ENCODE measurements at places on chromosomes 2 and 18. TPM values are rescaled to one million over a fixed set of nuclear protein-coding genes. Genes with fewer than 3 reads are reported as not detected.

The ESCO1 gene
- 17.5 TPM for total RNA-seq

The AOX1 gene
- 3.4 TPM for total RNA-seq

The PROM2 gene
- total RNA-seq: 1.2 TPM

The IL36RN gene
- 0.14 TPM for total RNA-seq

The LIMS2 gene
- 73.3 TPM for total RNA-seq

The KCNG2 gene
- 0.16 TPM for total RNA-seq

The CRYGC gene
- total RNA-seq: not detected

The CBLN2 gene
- not detected for total RNA-seq

The RTKN gene
- 44.4 TPM for total RNA-seq

The HPCAL1 gene
- 11.8 TPM for total RNA-seq

DNA sequence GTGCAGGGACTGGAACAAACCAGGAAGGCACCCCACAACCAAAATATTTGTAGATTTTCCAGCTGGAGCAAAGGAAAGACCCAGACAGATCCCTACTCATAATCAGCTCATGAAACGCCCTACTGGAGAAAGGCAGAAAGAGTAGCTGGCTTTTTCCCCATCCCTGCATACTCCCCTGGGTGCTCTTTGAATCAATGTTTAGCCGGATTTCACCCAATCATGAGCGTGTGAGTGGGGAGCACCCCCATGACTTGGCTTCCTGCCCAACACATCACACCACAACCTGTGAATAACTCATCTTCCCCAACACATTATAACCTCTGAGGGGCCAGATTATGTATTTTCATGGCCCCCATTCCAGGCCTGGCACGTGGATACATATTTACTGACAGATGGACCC lies 35.1 kb upstream of the SLC14A1 start:
- no peak overlapping the region for H3K4me3 ChIP-seq
- DNase-seq: no peak
- no peaks in the 10 kb centered on the region for H3K27me3 ChIP-seq
- no peak overlapping the region for H3K27ac ChIP-seq

DNA sequence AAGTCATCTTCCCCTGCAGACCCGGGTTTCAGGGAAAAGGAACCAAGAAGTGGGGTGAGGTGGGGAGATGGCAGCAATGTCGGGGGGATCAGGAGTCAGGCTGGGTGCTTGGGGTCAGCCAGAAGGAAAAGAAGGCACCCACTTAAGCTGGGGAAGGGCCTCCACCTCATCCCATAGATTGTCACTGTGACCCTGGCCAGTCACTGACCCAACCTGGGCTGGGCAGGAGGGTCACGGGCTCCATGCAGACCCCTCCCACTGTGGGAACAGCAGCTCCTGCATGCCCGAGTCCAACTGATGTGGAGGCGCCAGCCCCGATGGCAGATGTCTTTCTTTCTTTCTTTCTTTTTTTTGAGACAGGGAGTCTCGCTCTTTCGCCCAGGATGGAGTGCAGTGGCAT lies 53.6 kb upstream of the HAAO start:
- no peak overlapping the region for H3K4me3 ChIP-seq
- no peaks in the 10 kb centered on the region for H3K27me3 ChIP-seq
- H3K4me1 ChIP-seq: peaks cover 8% of the 10 kb centered on the region
- H3K27ac ChIP-seq: no peak overlapping the region
- no peak for DNase-seq

- H3K4me1 ChIP-seq: peaks cover 23% of the 10 kb centered on the region
- H3K36me3 ChIP-seq: no peaks in the 10 kb centered on the region
- no peak overlapping the region for H3K4me3 ChIP-seq
- no peaks in the 10 kb centered on the region for H3K27me3 ChIP-seq
- H3K27ac ChIP-seq: no peak overlapping the region
These were observed 71.0 kb downstream of the ARL4C start for GRCh38 chr2:234425639-234426603.

GRCh38 chr18:70195014-70195614 lies 10.4 kb downstream of the RTTN start:
- H3K27me3 ChIP-seq: no peaks in the 10 kb centered on the region
- H3K36me3 ChIP-seq: peaks cover 8% of the 10 kb centered on the region
- no peak overlapping the region for H3K4me3 ChIP-seq
- DNase-seq: no peak

DNA sequence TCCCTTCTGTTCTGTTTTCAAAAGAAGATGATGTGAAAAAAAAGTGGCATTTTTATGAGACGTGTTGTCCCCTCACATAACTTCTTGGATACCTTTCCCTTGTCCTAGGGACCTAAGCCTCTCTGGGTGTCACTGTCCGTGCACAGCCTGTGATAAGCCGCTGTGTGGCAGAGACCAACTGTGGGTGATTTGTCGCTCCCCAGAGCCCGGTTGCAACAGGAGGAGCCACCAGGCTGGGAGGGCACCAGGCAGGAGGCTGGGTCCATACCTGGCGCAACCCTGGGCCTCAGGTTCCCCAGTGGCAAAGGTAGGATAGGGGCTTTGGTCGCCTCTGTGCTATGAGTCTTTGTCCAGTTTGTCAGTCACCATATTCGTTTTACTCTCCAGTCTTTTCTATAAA lies 82.1 kb downstream of the AGAP1 start:
- no peak overlapping the region for H3K27ac ChIP-seq
- H3K4me3 ChIP-seq: no peak overlapping the region
- H3K4me1 ChIP-seq: peaks cover 5% of the 10 kb centered on the region
- peaks cover 4% of the 10 kb centered on the region for H3K27me3 ChIP-seq
- H3K36me3 ChIP-seq: no peaks in the 10 kb centered on the region

DNA sequence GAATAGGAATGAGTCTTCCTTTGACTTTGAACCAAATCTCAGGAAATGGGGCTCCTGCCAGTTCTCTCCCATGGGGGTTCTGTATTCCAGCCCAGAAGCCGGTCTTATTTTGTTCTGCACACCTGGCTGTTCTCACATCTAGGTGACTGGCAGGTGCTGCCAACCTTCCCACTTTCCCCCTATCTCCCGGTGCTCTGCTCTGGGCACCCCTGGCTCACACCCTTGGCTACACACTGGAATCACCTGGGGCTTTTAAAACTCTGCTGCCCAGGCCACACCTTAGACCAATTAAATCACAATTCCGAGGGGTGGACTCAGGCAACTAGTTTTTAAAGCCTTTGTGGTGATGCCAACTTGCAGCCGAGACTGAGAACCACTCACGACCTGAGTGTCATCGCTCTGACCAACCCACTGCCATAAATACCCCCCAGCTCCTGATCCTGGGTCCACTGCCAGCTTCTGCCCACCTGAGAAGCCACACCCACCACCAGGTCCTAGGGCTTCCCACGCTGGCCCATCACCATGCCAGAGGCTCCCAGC lies 69.2 kb downstream of the KCNF1 start:
- DNase-seq: no peak
- H3K27ac ChIP-seq: no peak overlapping the region
- H3K4me3 ChIP-seq: no peak overlapping the region
- peaks cover 4% of the 10 kb centered on the region for H3K4me1 ChIP-seq
- H3K27me3 ChIP-seq: no peaks in the 10 kb centered on the region

DNA sequence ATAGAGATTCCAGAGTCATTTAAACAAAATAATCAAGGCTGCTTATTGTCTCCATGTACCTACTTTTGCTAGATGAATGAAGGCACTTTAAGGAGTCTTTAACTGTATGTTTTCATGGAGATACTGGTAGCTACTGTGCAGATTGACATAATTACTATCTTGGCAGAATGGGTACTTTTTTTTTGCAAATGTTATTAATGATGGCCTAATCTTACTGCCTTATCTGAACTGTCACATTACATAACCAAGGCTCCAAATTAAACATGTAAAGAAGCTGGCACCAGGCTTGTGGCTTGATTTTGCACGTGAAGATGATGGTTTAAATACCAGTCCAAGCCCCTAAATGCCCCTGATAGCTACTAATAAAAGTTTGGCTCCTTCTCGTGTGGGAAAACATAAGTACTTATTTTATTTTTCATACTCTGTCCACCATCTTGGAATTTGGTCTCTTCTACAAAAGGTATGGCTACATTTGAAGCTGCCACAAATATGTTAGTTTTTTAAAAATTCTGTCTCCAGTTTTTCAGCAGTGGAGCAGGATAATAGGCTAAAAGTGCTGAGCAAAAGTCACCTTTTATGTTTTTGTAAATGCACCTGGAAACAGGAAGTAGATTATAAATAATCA lies 4.1 kb downstream of the TRIB2 start:
- no peaks in the 10 kb centered on the region for H3K27me3 ChIP-seq
- peak overlapping the region; percentile 83 for H3K4me3 ChIP-seq
- H3K27ac ChIP-seq: peak overlapping the region; percentile 68
- H3K4me1 ChIP-seq: peaks cover 49% of the 10 kb centered on the region

- no peaks in the 10 kb centered on the region for H3K27me3 ChIP-seq
- DNase-seq: no peak
- H3K4me3 ChIP-seq: no peak overlapping the region
- H3K4me1 ChIP-seq: no peaks in the 10 kb centered on the region
- H3K36me3 ChIP-seq: no peaks in the 10 kb centered on the region
These were observed 79.6 kb downstream of the SLC4A10 start for GRCh38 chr2:161703863-161704262.

GRCh38 chr2:65320042-65320725 lies 92.6 kb downstream of the ACTR2 start:
- H3K27me3 ChIP-seq: no peaks in the 10 kb centered on the region
- H3K36me3 ChIP-seq: no peaks in the 10 kb centered on the region
- H3K4me3 ChIP-seq: peak overlapping the region; percentile 21
- DNase-seq: peak; percentile 98
- H3K4me1 ChIP-seq: peaks cover 30% of the 10 kb centered on the region
- peak overlapping the region; percentile 98 for H3K27ac ChIP-seq

- H3K36me3 ChIP-seq: peaks cover 3% of the 10 kb centered on the region
- H3K4me1 ChIP-seq: peaks cover 48% of the 10 kb centered on the region
- H3K27me3 ChIP-seq: no peaks in the 10 kb centered on the region
- no peak for DNase-seq
- peak overlapping the region; percentile 21 for H3K4me3 ChIP-seq
These were observed 2.4 kb downstream of the MYL12B start for GRCh38 chr18:3264362-3264761.

GRCh38 chr2:221135699-221136098 lies 436.4 kb downstream of the EPHA4 start:
- no peak for DNase-seq
- no peak overlapping the region for H3K27ac ChIP-seq

GRCh38 chr2:23607925-23608324 lies 222.9 kb downstream of the KLHL29 start:
- DNase-seq: no peak
- no peaks in the 10 kb centered on the region for H3K36me3 ChIP-seq
- peaks cover 3% of the 10 kb centered on the region for H3K27me3 ChIP-seq
- H3K4me1 ChIP-seq: no peaks in the 10 kb centered on the region
- no peak overlapping the region for H3K27ac ChIP-seq

DNA sequence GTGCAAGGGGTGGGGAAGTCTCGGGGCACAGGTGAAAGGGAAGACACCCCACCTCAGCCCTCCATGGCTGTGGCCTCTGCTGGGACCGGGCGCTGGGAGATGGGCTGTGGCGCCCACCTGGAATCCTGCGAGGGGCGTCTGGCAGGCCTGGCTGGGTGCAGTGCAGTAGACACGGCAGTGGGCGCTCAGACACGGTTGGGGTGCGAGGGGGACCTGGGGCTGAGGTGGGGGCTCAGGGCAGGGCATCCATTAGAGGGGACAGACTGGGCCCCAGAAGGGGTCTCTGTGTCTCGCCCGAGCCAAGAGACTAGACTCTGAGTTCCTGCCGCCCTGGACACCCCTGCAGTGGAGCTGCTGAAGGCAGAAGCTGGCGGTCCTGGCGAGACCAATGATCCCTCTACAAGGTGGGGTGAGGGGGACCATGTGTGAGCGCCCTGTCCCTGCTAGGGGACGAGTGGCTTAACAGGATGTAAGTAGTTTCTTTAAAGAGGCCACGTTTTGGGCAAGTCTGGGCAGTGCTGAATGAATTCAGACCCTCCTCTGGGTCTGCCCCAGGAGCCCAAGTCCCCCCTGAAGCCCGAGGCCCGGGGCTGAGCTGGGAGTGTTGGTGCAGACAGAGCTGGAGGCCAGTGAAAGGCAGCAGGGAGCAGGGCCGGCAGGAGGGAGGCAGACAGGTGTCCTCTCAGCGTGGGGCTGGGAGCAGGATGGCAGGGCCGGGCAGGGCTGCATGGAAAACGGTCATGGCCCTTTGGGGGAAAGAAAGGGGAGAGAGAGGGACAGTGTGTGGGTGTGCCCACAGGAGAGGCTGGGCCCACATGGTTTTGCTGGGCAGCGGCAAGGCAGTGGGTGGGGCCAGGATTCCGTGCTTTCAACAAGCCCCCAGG lies 57.2 kb downstream of the HS6ST1 start:
- DNase-seq: no peak
- H3K27ac ChIP-seq: peak overlapping the region; percentile 85
- peaks cover 10% of the 10 kb centered on the region for H3K4me1 ChIP-seq
- H3K36me3 ChIP-seq: no peaks in the 10 kb centered on the region

DNA sequence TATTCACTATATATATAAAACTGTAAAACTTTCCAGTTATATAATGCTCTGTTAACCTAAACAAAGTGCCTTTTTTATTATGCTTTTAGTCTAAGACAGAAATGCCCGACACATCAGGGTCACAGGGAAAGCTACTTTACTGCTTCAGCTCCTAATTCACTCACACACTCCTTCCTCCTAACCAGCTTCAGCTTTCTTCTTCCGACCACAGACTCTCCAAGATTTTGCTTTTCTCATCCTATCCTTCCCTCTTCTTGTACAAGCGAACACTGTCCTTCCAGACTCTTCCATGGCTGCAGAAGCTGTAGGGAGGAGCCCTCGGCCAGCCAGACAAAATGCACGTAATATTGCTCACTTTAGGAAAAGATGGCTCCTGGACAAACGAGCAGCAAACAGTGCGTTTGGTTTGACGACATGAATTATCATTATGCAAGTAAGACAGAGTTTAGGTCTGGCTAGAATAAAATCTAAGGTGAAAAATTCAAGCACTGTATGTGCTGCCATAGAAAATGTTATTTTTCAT lies 47.5 kb upstream of the HNRNPA3 start:
- peak; percentile 31 for DNase-seq
- H3K36me3 ChIP-seq: no peaks in the 10 kb centered on the region
- no peaks in the 10 kb centered on the region for H3K27me3 ChIP-seq
- H3K27ac ChIP-seq: peak overlapping the region; percentile 81
- H3K4me1 ChIP-seq: peaks cover 36% of the 10 kb centered on the region

- DNase-seq: no peak
- no peaks in the 10 kb centered on the region for H3K27me3 ChIP-seq
- peaks cover 11% of the 10 kb centered on the region for H3K4me1 ChIP-seq
- H3K4me3 ChIP-seq: peak overlapping the region; percentile 32
- peak overlapping the region; percentile 18 for H3K27ac ChIP-seq
These were observed 65.9 kb downstream of the C1D start for GRCh38 chr2:67996772-67997527.

DNA sequence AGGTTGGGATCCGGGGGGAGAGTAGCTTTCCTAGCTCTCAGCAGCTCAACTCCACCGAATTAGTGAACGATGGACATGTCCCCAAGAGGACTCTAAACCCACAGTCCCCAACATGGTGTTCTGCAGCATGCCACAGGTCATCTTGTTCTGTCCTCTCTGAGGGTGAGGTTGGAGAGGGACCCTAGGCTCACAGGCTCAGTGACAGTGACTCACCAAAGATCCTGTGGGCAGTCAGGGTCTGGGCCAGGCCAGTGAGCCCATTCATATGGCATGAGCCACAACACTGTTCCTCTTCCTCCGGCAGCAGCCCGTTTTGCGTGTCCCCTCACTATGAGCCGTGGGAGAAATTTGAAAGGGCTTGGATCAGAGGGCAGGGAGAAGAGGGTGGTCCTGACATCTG lies 2.8 kb upstream of the SLC20A1 start:
- peaks cover 12% of the 10 kb centered on the region for H3K36me3 ChIP-seq
- peak overlapping the region; percentile 5 for H3K27ac ChIP-seq
- H3K4me1 ChIP-seq: peaks cover 52% of the 10 kb centered on the region
- H3K4me3 ChIP-seq: no peak overlapping the region

- no peaks in the 10 kb centered on the region for H3K27me3 ChIP-seq
- H3K27ac ChIP-seq: no peak overlapping the region
- no peaks in the 10 kb centered on the region for H3K36me3 ChIP-seq
- no peaks in the 10 kb centered on the region for H3K4me1 ChIP-seq
These were observed 276.4 kb upstream of the CXCR4 start for GRCh38 chr2:136394136-136395060.
